Activated CD8-positive, alpha-beta memory T cell treated with anti-CD3 and anti-CD28 coated beads, Interleukin-2, amount 50 U/mL, for 48 hours (primary cell): ENCODE measurements at places on chromosomes 7 and 10.

DNA sequence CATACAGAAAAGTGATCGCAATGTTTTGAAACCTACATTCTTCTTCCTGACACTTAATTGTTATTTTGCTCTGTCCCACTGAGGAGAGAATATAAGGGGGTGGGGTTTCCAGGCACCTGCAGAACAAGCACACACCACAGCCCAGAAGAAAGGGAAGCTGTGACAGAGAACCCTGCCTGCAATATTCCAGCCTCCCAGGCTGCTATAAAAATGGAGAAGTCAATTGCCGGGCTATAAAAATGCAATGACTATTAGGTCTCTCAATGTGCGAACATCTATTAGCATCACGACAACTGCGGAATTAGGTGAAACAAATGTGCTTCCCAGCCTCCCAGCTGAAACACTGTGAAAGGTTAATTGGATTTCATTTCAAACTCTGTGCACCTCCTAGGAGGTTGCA is 145.3 kb upstream of the FRMD4A start:
- DNase-seq: no peak

- no peak for DNase-seq
These were observed 110.5 kb upstream of the INSIG1 start for GRCh38 chr7:155187061-155187785.

GRCh38 chr10:98957801-98958200 is 277.9 kb downstream of the HPSE2 start:
- no peak for DNase-seq

GRCh38 chr10:5843686-5844344 is 30.6 kb upstream of the GDI2 start:
- DNase-seq: no peak

GRCh38 chr10:125584954-125585353 is 98.0 kb downstream of the TEX36 start:
- no peak for DNase-seq

- DNase-seq: no peak
These were observed 14.1 kb upstream of the CCSER2 start for GRCh38 chr10:84314275-84314674.

DNA sequence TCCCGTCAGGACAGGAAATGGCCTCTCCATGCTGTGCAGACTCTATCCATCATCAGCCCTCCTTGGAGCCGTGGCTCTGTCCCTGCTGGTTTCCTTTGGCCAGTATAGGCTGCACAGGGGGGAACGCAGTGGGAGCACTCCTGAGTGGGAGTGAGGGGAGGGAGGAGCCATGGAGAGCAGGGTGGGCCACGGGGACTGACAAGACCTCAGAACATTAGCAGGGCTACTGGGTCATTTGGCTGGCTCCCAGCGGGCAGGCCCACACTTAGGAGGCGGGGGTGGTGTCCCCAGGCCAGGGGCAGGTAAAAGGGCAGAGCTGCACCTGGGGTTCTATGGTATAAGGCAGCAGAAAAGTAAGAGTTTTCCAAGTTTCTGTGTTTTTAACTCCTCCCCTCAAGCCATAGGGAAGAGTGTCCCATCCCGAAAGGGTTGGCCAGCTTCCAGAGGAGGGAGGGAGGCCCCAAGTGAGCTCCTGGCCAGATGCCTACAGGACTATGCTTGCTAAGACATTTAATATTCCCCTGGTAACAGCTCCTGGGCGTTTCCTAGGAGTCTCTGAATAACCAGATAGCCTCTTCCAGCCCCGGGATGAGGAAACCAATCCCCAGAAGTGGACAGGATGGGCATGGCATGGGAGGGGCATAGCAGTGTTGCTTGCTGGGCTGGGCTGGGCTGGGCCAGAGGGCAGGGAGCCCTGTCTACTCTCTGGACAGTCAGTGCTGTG is 5.5 kb upstream of the OPN4 start:
- peak; percentile 36 for DNase-seq

GRCh38 chr7:30906014-30906413 is 5.6 kb upstream of the AQP1 start:
- no peak for DNase-seq

GRCh38 chr7:140479062-140479738 is at the start of gene MKRN1:
MKRN1 (minus strand) TSS chr7:140479505; CDS start chr7:140479344, 161 bp downstream.
- DNase-seq: peak; percentile 96

- DNase-seq: no peak
These were observed 56.2 kb upstream of the TMEM140 start for GRCh38 chr7:135091717-135092116.

GRCh38 chr7:101218236-101219125 is 516 bp downstream of the ZNHIT1 start:
- DNase-seq: no peak

GRCh38 chr10:37856881-37857286 is 526 bp downstream of the ZNF248 start:
- no peak for DNase-seq

- no peak for DNase-seq
These were observed 43.7 kb downstream of the DNAJB9 start for GRCh38 chr7:108613147-108613948.

- DNase-seq: no peak
These were observed 33.9 kb downstream of the TAS2R41 start for GRCh38 chr7:143511593-143512047.

GRCh38 chr10:13705526-13706174 is 118.9 kb downstream of the PRPF18 start:
- DNase-seq: no peak

DNA sequence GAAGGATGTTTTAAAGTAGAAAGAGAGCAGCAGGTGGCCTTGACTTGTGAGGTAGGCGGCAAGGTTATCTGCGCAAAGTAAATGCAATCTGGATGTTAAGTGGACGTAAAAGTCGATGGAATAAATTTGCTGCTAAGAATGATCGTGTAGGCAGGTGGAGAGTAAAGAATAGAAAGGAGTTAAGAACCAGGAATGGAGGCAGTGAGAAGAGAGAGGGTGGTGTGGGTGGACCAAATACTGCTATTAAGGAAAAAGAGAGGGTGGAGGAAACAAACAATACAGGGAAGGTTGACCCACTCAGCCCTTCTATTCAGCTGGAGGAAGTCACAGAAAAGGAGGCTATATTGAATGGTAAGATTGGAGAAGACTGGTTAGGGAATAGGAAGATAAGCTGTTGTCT is 1.9 kb upstream of the CUL1 start:
- DNase-seq: no peak

DNA sequence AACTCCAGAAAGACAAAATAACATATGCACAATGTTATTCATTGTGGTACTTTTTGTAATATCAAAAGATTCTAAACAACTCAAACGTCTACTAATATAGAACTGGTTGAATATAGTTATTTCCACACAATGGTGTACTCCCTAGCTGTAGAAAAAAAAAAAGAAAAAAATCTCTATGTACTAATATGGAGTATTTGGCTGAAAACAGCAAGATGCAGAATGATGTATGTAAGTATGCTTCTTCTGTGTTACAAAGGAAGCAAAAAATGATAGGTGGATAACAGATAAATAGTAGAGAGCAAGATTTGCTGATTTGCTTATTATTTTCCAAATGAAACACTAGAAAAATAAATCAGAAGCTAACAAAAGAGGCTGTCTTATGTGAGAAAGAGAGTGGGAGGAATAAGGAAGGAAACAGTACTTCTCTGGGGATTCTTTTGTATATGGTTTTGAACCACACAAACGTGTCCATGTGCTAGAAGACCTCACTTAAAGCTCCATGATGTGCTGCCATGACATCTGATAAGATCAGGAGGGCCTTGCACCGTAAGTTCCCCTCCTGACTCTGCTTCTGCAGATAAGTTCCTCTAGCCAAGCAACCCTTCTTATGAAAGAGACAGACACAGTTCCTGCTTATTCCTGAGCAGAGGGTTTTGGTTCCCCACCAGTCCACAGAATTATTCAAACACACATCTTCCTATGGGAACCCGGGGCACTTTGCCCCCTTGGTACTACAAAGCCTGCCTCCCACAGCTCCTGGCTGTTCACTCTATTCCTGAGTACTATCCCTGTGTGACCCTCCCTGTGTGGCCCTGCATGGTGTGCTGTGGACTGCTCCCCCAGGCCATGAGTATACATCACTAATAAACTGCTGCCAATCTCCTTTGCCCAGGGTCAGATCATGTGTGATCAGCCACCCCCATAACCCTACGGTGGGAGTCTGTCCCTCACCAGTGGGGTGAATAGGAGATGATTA is 159.1 kb downstream of the CCDC71L start:
- DNase-seq: no peak

DNA sequence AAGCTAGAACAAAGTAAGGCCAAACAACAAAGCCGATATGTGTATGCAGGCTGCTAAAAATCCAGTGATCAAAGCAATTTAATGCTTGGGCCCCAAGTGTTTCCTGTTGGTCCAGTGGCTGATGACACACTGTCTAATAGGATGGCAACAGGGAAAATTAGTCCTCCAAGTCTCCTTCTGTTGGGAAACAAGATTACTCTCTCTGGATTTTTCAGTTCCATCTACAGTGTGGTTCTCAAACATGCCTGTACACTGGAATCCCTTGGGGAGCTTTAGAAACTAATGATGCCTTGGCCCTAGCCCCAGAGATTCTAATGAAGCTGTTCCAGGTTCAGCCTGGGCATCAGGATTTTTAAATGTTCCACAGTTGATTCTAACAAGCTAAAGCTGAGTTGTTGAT is 198.7 kb downstream of the AHR start:
- DNase-seq: no peak

DNA sequence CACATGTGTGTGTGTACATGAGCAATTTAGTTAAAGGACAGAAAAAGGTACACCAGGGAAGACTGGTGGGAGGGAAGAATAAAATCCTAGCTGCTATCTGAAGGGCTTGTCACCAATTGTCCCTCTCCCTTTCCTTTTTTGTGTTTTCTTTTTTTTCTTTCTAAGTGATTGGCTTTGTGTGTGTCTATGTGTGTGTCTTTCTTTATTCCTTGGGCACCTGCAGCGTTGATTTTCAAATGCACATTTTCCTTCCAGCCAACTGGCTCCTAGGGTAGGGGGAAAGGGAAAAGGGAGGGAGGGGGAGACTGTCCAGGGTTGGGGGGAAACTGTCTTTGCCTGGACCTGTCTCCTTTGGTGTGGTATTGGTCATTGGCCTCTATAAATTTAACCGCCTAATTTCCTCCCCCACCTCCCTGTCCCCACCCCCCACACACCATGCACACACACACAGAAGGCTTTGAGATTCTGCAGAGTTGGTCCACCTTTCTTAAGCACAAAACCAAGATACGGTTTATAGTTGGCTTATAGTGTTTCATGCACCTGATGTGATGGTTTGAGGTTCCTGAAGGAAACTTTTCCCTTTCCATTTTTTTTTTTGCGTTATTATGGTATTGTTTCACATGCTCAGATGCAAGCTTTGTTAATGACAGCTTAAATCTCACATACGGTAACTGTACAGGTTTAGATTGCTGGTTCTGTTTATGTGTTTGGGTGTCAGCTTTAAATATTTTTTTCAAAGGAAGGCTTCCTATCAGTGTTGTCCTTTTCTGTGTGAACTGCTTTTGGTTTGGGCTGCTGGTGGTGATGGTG is 2.6 kb downstream of the AUTS2 start:
- DNase-seq: no peak

DNA sequence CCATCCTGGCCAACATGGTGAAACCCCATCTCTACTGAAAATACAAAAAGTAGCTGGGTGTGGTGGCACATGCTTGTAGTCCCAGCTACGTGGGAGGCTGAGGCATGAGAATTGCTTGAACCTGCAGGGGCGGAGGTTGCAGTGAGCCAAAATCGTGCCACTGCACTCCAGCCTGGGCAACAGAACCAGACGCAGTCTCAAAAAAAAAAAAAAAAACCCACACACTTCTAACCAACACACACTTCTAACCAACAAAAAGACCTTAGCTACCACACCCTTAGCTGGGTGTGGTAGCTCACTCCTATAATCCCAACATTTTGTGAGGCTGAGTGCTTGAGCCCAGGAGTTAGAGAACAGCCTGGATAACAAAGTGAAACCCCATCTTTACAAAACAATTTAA is 33.9 kb upstream of the SPOCK2 start:
- DNase-seq: no peak

DNA sequence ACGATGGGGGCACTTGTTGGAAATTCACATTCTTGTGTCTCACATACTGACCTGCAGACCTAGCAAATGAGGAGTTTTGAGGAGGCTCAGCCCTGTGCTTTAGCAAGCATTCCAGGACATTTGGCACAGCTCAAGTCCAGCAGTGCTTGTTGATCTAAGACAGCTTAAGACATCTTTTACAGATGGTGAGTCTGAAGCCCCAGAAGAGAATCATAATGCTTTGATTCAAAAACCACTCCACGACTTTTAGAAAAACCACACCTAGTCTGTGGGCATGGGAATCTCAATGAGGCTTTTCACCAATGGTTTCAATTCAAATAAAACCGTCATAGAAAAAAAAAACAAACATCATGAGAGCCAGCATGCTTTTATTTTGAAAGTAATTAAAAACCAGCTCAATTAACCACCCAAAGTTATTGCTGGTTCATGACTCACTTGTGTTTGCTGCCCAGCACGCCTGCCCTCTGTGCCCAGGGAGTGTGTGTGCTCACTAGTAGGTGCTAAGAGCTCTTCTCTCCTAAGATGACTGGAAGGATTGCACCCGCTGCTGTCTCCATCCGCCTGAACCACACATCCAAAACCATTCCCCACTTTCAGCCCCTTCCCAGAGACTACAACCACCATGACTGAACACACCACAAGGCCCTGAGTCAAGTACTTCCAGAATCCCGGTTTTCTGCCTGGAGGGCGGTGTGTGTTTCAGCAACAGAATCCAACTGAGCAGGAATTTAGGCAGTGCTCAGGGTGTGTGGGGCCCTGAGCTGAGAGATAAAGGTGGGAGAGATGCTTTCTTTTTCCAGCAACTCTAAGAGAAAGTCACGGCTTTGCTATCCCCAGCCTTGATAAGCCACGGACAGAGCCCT is 130.2 kb upstream of the ADAM12 start:
- DNase-seq: no peak

DNA sequence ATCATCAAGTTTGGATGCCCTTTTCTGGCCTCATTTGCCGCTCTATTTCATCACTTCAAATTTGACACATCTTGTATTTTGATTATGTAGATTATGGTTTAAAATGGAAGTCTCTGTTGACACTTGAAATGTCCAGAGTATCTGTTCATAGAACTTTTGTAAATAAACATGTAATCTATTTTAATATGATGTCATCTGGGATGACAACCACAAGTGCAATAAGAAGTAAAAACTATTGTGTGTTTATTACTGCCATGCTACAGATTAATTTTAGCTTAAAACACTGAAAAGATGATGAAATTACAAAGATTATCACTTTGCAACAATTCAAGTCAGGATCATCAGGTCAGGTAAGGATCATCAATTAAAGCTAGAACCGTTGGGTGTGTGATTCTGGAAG is 30.0 kb downstream of the CYP2C8 start:
- DNase-seq: no peak
